ENCODE measurements at places on chromosomes 13 and 19. TPM values are rescaled to one million over a fixed set of nuclear protein-coding genes. Genes with fewer than 3 reads are reported as not detected.

Gene RFXAP
- polyA plus RNA-seq: 6.2 TPM

Gene SIGLEC9
- 0.89 TPM for polyA plus RNA-seq

Gene JAK3
- 6.8 TPM for polyA plus RNA-seq

Gene KANK3
- 3.8 TPM for polyA plus RNA-seq

Gene SOX1
- not detected for polyA plus RNA-seq

Gene DNAJC15
- polyA plus RNA-seq: 37.2 TPM

Gene FCAR
- polyA plus RNA-seq: 0.06 TPM

Gene TLE6
- polyA plus RNA-seq: 1.00 TPM

Gene BEST2
- polyA plus RNA-seq: 0.10 TPM

Gene TPGS1
- 17.4 TPM for polyA plus RNA-seq

Gene HSD17B14
- 11.6 TPM for polyA plus RNA-seq

GRCh38 chr19:41799444-41800000, 3.1 kb downstream of the CEACAM3 start:
- H3K4me3 ChIP-seq: no peak overlapping the region
- H3K36me3 ChIP-seq: no peaks in the 10 kb centered on the region
- H3K27me3 ChIP-seq: no peaks in the 10 kb centered on the region
- no peak overlapping the region for H3K27ac ChIP-seq
- no peaks in the 10 kb centered on the region for H3K4me1 ChIP-seq

GRCh38 chr19:36436531-36436930, 18.1 kb upstream of the ZFP82 start:
- no peak overlapping the region for H3K4me3 ChIP-seq
- DNase-seq: no peak

DNA sequence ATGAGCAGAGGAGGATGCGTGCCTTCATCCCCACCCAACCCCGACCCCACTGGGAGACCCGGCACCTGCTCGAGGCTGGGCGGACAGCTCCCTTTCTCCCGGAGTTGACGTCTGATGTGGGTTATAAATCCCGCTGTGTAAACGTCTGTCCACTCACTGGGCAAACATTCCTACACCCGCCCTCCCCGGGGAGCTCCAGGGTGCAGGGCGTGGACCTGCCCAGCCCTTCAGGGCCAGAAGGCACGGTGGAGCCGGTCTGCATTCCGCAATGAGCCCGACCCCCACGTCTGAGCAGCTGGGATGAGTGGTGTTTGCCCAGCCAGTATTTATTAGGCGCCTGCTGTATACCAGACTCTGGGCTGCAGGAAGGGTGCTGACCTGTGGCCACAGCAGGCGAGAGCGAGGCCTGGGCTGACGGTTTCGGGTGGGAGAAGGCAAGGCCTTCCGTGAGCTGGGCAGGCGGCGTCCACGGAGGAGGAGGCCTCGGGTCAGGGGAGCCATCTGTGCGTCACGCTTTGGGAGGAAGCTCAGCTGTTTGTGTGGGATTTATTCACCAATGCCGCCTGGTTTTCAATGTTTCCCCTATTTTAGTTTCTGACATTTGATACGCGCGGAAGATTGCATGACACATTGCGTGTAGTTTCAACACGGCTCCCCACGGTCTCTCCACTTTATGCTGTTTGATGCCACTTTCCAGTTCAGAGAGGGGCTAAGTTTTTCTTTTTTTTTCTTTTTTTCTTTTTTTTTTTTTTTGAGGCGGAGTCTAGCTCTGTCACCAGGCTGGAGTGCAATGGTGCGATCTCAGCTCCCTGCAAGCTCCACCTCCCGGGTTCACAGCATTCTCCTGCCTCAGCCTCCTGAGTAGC, 2.0 kb downstream of the MISP start:
- H3K27ac ChIP-seq: peak overlapping the region; percentile 97
- H3K36me3 ChIP-seq: no peaks in the 10 kb centered on the region
- H3K4me3 ChIP-seq: peak overlapping the region; percentile 27
- peak; percentile 97 for DNase-seq

GRCh38 chr13:27810009-27810408, 17.7 kb downstream of the GSX1 start:
- no peak overlapping the region for H3K4me3 ChIP-seq
- no peak overlapping the region for H3K27ac ChIP-seq
- no peaks in the 10 kb centered on the region for H3K36me3 ChIP-seq
- no peak for DNase-seq
- H3K27me3 ChIP-seq: peaks cover 10% of the 10 kb centered on the region
- no peaks in the 10 kb centered on the region for H3K4me1 ChIP-seq

DNA sequence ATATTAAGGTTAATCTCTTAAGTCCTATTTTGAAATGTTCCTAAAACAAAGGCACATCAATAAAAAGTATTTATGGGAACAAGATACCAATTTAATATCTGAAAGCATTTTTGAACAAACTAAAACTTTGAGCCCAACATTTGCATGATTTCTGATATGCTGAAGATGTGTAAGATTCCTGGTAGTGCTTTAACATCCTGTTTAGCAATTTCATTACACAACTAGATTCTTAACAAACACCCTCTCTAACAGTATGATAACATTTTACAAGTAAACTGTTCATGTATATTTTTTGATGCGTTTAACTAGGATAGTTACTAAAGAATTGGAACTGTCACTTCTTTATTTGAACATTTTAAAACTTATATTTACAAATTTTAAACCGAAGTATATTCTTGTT, 63.9 kb downstream of the DACH1 start:
- no peaks in the 10 kb centered on the region for H3K36me3 ChIP-seq
- DNase-seq: no peak
- no peaks in the 10 kb centered on the region for H3K27me3 ChIP-seq
- H3K4me1 ChIP-seq: no peaks in the 10 kb centered on the region
- H3K4me3 ChIP-seq: no peak overlapping the region
- no peak overlapping the region for H3K27ac ChIP-seq

- no peaks in the 10 kb centered on the region for H3K27me3 ChIP-seq
- H3K4me3 ChIP-seq: peak within 1 kb of the TSS; percentile 81
- H3K4me1 ChIP-seq: no peaks in the 10 kb centered on the region
These were observed at the start of gene ZNF763 for GRCh38 chr19:11964858-11965645. Gene ZNF763, plus strand, starts transcription at chr19:11965040. Its CDS starts 169 bp downstream, at chr19:11965209.

DNA sequence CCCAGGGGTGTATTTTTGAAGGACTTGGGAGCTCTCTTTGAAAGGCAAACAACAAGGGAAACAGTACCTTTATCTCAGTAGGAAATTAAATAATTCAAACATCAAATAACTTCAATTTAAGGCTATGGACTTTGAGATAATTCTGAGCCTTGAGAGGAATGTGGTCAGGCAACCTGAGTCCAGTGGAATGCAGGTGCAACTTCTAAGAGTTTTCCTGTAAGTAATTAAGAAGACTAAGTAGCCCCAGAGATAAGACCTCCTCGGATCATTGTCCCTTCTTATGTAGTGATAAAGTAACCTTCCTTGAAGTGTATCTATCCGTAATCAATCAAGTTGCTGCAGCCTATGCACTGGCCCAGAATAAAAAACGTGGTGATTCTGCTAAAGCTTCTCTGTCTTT, 29.2 kb downstream of the ZNF701 start:
- no peaks in the 10 kb centered on the region for H3K4me1 ChIP-seq
- H3K27ac ChIP-seq: no peak overlapping the region
- H3K27me3 ChIP-seq: no peaks in the 10 kb centered on the region
- peak; percentile 14 for DNase-seq

DNA sequence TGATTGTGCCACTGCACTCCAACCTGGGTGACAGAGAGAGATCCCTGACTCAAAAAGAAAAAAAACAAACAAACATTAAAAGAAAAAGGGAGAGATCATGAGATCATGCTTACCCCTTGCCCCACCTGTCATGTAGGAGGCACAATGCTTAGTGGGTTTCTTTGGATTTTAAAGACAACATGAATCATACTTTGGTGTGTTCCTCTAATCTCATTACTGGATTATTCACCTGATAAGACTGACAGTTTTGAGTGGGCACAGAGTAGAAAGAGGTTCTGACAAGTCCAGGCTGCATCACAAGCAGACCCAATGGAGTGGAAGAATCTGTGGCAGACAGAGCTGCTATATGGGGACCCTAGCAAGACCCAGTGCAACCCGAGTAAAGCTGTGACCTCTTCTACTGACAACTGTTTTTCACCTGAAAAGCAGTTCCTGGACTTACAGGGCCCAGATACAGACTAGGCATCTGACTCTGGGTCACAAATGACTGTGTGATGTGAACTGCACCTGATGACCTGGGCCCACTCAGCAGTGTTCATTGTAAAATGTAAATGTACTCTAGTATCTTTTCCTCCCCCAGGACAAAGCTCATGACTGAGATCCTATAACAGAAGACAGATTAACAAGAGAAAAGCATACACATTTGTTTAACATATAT, 28.9 kb upstream of the USP12 start:
- H3K27me3 ChIP-seq: no peaks in the 10 kb centered on the region
- peak overlapping the region; percentile 44 for H3K27ac ChIP-seq
- no peaks in the 10 kb centered on the region for H3K36me3 ChIP-seq
- H3K4me3 ChIP-seq: no peak overlapping the region

GRCh38 chr13:65719831-65720230, 1510.3 kb downstream of the PCDH9 start:
- H3K4me1 ChIP-seq: no peaks in the 10 kb centered on the region
- H3K36me3 ChIP-seq: no peaks in the 10 kb centered on the region
- H3K27ac ChIP-seq: no peak overlapping the region
- H3K4me3 ChIP-seq: no peak overlapping the region
- H3K27me3 ChIP-seq: no peaks in the 10 kb centered on the region
- no peak for DNase-seq

DNA sequence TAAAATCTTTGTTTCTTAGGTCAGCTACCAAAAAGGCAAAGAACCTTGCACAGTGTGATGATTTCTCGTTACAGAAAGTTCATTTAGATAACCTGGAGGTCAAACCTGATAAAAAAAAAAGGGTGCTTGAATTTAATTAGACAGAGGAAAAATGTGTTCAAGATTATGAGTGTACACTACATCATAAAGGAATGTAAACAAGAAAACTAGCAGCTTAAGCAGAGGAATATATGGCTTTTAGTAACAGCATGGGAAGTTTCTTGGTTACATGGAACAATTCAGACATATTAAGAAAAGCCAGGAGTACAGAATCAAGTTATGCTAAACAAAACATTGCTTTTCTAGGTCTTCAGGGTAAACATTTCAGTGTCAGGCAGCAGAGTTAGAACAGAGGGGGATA, 32.9 kb downstream of the ING1 start:
- no peaks in the 10 kb centered on the region for H3K27me3 ChIP-seq
- H3K4me1 ChIP-seq: no peaks in the 10 kb centered on the region
- no peak for DNase-seq
- no peak overlapping the region for H3K27ac ChIP-seq

- peak; percentile 80 for DNase-seq
- H3K4me1 ChIP-seq: peaks cover 2% of the 10 kb centered on the region
- no peaks in the 10 kb centered on the region for H3K36me3 ChIP-seq
These were observed 21.8 kb downstream of the MRPS12 start for GRCh38 chr19:38952395-38953165.

GRCh38 chr13:59208405-59209195, 955.1 kb downstream of the DIAPH3 start:
- no peak overlapping the region for H3K4me3 ChIP-seq
- no peaks in the 10 kb centered on the region for H3K4me1 ChIP-seq
- no peaks in the 10 kb centered on the region for H3K36me3 ChIP-seq
- H3K27ac ChIP-seq: peak overlapping the region; percentile 30
- no peaks in the 10 kb centered on the region for H3K27me3 ChIP-seq

DNA sequence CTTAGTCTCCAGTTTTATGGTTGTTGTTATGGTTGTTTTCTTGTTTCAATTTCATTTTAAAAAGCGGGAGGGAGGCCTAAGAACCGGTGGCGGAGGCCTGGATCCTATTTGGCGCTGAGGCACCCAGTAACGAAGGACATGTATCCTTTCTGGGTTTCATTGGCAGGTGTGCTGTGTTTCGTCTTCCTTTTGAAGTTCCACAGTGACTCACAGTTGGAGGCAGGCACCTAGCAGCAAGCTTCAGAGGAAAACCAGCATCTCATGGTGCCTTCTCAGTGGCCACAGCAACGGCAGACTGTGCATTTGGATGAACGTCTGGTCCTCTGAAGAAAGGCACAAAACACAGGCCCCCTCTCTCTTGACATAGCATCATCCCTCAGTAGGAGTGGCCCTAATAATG, 697.2 kb downstream of the EFNB2 start:
- no peak overlapping the region for H3K4me3 ChIP-seq
- no peak for DNase-seq
- H3K27me3 ChIP-seq: no peaks in the 10 kb centered on the region

DNA sequence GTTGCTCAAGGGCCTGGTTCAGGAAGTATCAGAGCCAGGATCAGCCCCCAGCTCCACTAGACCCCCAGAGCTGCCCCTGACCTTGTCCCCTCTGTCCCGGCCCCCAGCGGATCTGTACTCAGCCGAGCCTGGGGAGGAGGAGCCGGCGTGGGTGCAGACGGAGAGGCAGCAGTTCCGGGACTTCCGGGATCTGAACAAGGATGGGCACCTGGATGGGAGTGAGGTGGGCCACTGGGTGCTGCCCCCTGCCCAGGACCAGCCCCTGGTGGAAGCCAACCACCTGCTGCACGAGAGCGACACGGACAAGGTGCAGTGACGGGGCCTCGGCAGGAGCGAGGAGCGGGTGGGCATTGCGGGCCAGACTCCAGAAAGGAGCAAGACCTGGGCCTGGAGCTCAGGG, 14.6 kb downstream of the RCN3 start:
- DNase-seq: no peak
- peaks cover 10% of the 10 kb centered on the region for H3K36me3 ChIP-seq
- H3K27ac ChIP-seq: no peak overlapping the region
- no peaks in the 10 kb centered on the region for H3K4me1 ChIP-seq
- H3K4me3 ChIP-seq: no peak overlapping the region

GRCh38 chr19:1221904-1222255, 15.9 kb downstream of the CBARP start:
- DNase-seq: no peak
- H3K4me1 ChIP-seq: no peaks in the 10 kb centered on the region
- H3K36me3 ChIP-seq: peaks cover 95% of the 10 kb centered on the region
- no peaks in the 10 kb centered on the region for H3K27me3 ChIP-seq

GRCh38 chr19:58509731-58510083, 2.1 kb downstream of the SLC27A5 start:
- H3K27me3 ChIP-seq: no peaks in the 10 kb centered on the region
- H3K36me3 ChIP-seq: no peaks in the 10 kb centered on the region
- no peak for DNase-seq
- H3K4me3 ChIP-seq: no peak overlapping the region
